SW480 (cell line): ENCODE measurements at places on chromosomes 7 and 10.

- DNase-seq, result no peak
Observed at GRCh38 chr10:75925999-75926398, 494.6 kb downstream of the LRMDA start.

- peak; percentile 58 for DNase-seq
Observed at GRCh38 chr7:129989466-129989865, 36.7 kb upstream of the UBE2H start.

DNA sequence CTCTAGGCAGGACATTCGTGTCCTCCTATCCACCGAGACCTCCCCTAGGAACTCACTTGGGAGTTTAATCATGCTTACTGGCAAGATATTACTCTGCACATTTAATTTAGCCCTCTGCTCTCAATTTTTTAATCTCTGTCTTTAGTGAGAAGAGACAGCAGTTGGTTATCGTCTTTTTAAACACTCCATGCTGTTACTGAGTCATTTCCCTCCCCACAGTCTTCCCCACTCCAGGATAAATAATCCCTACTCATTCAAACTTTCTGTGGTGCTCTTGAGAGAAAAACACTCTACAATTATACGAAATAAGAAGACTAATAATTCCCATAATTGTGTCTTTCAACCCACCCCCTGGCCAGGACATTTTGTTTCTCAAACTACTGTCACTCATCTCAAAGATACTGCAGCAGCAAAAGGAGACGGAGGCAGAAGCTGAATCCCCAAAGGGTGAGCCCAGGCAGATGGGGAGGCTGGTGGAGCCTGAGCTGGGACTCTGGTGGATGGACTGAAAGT is 84.2 kb downstream of the ANK3 start:
- DNase-seq, result no peak

DNA sequence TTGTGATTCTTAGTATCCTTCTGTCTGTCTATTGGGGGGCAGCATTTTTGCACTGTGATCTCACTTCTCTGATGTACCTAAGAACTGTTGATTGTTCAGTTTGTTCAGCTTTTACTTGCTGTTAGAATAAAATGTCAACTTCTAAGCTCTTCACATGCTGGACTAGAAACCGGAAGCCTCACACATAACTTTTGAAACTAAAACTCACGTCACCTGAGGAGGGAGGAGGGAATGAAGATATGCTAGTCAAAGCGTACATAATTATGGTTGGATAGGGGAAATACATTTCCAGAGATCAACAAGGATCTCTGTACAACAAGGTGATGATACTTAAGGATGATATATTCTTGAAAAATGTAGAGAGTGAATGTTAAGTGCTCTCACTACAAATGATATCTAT is 609.7 kb downstream of the INHBA start:
- DNase-seq, result no peak

DNA sequence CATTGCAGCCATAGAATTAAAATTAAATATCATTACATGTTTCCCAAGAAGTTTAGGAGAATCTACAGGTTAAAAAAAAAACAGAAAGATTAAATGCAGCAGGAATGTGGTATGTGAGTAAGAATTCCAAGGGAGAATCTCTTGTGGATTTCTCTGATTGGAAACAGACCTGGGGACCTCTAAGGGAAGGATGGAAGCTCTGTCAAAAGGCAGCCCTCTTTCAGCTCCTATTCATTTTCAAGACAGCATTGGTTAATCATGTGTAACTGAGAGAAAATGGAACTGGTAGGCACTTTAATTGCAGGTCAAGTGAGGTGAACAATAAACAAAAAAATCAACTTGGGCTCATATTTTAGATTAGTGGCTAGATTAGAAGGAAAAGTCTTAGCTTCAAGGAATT is 81.4 kb upstream of the MTPN start:
- no peak for DNase-seq
